ENCODE measurements at places on chromosomes 7 and 10.

- no peak for DNase-seq
These were observed 80.5 kb upstream of the RNF32 start for GRCh38 chr7:156560075-156560474.

DNA sequence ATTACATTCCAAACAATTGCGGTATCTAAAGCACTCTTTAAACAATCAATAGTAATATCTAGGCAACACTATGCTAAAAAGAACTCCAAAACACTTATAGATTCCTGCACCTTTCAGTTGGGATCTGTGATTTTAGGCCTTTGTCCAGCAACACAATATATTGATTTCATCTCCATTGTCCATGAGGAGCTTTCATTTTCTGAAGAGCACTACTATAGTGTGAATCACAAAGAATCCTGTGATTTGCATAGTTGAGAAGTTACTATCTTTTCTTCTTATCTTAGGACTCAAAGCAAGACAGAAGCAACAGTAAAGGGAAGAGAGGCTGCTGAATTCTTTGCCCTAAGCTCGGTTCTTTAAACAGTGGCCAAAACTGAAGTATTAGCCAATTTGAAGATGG, 846.8 kb downstream of the IPMK start:
- no peak for DNase-seq

GRCh38 chr7:39410582-39410981, 155.6 kb upstream of the YAE1 start:
- no peak for DNase-seq

- no peak for DNase-seq
These were observed 44.7 kb downstream of the PPIF start for GRCh38 chr10:79392020-79392398.

- DNase-seq, result no peak
These were observed 994.4 kb upstream of the POT1 start for GRCh38 chr7:125924037-125924436.

DNA sequence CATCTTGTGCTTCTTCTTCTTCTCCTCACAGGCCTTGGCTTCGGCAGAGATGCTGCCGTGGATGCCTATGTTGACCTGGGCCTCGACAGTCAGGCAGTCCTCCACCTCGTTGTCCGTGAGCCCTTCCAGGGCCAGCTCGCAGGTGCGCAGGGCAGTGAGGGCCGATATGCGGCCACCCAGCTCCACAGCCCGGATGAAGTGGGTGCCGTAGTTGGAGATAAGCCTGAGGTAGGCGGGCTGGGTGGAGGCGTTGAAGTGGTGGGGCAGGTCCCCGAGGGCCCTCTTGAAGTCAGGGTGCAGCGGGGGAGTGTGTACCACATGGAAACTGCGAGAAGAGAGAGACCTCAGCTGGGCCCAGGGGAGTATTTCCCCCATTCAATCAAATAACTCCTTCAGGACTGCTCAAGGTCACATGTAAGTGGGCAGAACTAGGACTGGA, 3.7 kb downstream of the PRF1 start:
- DNase-seq, result no peak

GRCh38 chr7:36265680-36266079, 112.6 kb downstream of the EEPD1 start:
- DNase-seq, result no peak

DNA sequence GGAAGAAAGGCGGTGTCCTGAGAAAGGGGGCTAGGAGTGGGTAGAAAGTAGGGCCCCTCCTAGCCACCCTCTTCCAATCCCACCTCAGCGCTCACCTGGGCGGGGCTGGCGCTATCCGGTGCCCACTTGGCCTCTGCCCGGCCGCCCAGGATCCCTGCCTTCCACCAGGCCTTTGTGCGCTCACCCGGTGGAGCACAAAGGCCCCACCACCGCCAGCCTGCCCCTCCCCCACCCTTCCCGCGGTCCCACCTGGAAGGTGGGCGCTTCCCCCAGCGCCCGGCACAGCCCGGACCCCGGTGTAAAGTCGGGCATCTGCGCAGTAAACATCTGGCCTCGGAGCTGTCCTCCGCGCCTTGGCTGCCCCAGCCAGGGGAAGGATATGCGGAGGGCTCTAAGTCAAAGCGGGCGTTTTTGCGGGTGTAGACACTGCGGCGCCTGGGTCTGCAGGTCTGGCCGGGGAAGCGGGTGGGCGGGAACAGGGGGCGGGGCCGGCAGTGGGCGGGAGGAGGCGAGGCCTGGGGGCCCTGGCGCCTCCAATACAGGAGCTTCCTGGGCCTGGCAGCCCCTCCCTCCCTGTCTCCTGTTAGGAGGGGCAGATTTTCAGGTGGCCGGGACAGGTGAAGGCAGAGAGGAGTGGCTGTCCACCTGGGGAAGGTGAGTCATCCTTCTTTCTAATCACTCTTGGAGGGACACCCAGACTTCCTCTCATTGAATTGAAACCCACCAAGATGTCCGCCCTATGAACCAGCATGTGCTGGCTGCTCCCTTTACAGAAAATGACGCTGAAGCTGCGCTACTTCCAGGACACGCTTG, 49.3 kb downstream of the PNLIPRP2 start:
- no peak for DNase-seq

DNA sequence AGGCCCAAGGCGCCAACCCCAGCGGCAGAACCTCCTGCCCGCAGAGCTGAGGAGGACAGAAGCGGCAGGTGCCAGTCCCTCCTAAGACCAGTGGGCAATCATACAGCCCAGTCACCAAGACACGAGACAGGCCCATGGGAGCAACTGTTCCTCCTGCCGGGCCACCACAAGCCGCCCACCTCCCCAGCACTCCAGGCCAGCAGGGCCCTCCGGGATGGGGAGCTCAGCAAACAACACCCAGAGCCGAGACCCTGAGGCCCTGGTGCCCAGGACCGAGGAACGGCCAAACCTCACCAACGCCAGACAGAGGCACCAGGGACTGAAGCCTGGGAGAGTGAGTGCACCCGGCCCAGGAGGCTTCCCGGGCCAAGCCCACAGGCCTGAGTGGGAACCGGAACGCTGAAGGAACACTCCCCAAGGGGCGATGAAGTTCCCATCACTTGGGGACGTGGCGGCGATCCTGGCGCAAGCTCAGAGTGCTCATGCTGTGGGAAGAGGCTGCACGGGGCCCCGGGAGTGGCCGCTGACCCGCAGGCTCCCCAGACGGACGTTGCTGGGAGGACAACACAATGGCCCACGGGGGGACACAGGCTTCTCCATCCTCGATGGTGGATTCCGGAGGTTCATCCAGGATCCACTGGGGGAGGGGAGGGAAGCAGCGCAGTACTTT, 35.1 kb downstream of the GPER1 start:
- DNase-seq, result no peak

GRCh38 chr10:4219901-4220300, 434.9 kb upstream of the KLF6 start:
- no peak for DNase-seq

- no peak for DNase-seq
These were observed 122.4 kb downstream of the PAXIP1 start for GRCh38 chr7:154880513-154880912.

DNA sequence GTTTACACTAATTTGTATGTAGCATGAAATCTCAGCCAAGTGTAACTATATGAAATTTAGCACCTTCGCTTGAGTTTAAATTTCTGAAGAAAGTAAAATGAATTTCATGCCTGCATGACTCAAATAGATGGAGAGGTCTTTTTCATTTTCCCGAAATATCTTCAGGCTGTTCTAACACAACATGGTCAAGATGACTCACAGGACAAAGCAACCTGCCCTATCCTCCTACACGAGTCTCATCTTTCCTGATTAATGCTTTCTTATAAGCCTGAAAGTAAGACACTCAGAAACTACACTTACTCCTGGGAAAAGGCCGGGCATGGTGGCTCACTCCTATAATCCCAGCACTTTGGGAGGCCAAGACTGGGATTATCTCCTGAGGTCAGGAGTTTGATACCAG, 41.2 kb downstream of the CH25H start:
- no peak for DNase-seq

DNA sequence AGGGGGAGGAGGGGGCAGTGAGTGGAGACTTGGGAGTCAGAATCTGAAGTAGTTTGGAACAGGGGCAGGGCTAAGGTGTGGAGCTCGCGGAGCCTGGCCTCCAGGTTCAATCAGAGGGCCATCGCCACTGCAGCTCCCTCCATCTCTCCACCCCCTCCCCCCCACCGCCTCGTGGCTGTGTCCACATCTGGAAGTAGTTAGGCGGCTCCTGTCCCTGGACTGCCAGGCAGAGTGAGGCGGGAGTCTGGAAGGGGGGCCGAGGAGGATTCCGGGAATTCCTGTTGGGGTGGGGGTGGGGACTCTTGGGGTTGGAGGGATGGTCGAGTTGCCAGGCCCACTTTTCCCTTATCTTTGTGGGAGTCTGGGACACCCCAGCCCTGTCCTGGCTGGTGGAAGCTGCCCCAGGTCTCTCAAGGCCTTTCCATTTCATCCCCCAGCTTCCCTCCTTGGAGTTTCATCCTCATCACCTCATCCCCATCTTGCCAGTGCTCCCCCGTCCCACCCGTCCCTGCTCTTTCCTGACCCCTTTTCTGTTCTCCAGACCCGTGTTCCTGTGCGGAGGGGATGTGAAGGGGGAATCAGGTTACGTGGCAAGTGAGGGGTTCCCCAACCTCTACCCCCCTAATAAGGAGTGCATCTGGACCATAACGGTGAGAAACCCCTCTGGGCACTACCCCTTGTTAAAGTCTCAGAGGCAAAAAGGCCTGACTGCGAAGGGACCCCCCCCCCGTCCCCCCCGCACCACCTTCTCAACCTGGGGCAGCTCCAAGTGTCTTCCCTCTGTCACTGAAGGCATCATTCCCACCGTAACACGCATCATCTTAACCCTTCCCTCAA, 944 bp downstream of the PCOLCE start:
- no peak for DNase-seq

DNA sequence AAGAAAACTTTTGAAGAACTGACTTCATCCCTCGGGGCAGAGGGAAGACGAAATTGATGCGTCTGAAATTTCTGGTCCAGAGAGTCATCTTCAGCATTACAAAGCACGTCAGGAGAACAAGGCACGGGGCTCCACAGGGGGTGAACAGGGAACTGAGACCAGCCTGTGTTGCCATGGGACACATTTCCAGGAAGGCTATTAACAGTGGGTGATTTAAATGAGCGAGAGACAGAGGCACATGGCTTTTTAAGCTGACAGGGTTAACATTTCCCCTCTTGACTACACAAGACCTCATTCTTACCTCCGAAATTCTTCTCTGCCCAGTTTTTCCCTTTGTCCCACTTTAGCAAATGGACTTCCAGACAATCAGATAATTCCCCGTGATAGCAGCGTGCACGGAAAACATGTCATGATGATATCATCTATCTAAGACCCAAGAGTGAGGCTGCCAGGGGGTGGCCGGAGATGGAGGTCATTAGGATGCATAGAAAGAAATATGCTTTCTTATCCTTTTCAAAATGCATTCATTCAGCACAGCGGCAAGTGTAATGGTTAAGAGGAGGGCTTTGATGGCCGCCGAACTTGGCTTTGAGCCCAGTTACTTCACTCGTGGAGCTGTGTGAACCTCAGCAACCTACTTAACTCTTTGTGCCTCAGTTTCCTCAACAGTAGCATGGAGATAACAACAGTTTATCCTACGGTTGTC, 248.0 kb downstream of the PRPF18 start:
- DNase-seq, result no peak

- DNase-seq, result no peak
These were observed 251.7 kb upstream of the GNAI1 start for GRCh38 chr7:79882922-79883321.

GRCh38 chr10:18190840-18191239, 50.6 kb downstream of the CACNB2 start:
- DNase-seq, result no peak

DNA sequence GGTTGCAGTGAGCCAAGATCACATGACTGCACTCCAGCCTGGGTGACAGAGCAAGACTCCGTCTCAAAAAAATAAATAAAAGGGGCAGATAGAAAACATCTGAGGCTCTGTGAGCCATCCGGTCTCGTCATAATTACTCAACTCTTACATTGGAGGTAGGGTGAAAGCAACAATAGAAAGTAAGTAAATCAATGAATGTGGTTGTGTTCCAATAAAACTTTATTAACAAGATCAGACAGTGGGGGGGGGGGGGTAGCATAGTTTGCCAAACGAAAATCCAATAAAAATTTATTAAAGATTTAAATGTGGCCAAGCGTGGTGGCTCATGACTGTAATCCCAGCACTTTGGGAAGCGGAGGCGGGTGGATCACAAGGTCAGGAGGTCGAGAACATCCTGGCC, 2.8 kb upstream of the ZFAND4 start:
- DNase-seq, result no peak

- no peak for DNase-seq
These were observed 46.3 kb upstream of the NANOS1 start for GRCh38 chr10:118983263-118983662.

DNA sequence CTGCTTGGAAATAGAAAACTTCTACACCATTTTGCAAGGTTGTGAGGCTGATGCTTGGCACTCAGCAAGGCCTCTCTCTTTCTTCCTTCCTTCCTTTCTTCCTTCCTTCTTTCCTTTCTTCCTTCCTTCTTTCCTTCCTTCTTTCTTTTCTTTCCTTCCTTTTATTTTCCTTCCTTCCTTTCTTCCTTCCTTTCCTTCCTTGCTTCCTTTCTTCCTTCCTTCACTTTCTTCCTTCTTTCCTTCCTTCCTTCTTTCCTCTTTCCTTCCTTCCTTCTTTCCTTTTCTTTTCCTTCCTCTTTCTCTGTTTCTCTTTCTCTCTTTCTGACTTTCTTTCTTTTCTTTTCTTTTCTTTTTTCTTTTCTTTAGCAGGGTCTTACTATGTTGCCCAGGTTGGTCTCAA, 460.4 kb downstream of the KCNMA1 start:
- DNase-seq, result no peak

DNA sequence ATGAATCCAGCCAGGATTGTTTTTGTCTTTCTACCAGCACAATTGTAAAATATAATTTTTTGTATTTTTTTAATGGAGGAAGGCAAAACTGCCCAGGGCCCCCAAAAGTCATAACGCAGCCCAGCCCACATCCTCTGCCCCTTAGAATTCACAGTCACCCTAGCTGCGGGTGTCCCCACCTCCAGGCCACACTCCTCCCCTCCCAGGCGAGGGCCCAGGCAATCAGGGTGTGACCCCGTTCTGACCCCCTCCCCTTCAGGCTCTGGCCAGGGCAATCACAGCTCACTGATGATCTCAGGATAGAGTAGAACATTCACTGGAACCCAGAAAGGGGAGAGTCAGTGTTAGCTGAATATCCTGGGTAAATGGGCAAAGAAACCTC, 92.0 kb upstream of the MACROH2A2 start:
- no peak for DNase-seq

- DNase-seq, result no peak
These were observed 16.8 kb downstream of the GIMAP5 start for GRCh38 chr7:150753826-150754603.
